Stimulated activated CD4-positive, alpha-beta T cell treated with anti-CD3 and anti-CD28 coated beads, Interleukin-1b, Interleukin-23, amount 100 ng/mL, for 4 hours (primary cell): ENCODE measurements at places on chromosomes 6 and 20.

DNA sequence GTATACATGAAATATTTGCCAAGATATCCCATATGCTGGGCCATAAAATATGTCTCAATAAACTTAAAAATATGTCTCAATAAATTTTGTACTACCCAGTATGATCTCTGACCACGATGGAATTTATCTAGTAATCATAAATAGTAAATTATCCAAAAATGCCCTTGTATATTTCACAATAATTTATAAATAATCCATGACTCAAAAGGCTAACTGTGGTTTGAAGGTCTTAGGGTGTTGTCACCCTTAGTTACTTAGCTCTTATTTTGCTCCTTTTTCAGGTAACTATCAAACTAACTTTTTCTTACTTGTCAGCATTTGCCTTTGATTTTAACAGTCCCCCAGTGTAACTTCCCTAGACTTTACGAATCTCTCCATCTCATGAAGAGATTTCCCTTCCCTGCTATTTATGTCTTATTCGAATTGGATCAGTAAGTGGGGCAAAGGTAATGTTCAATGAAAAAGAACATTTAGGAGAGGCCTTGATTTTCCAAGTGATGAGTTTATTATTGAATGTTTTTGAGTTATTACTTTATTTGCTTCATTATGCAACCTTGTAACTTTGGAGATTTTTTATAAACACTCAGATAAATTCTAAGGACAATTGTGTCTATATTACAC lies 109.0 kb upstream of the THBS2 start:
- DNase-seq = no peak

DNA sequence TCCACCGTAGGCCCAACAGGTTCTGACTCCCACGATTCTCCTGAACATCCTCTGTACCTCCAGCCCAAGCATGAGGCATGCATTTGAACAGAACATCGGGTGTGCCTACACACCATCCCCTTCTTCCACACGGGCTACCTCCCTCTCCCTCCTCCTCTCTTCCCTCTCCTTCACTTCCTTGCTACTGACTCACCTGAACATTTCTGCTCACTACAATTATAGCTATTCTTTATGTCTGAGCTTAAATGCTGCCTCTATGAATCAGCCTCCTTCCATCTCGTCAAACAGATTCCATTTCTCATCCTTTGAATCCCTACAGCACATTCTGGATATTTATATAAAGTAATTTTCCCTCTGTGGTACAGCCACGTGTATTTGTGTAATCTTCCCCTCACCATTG lies 71.4 kb upstream of the MYLIP start:
- DNase-seq = no peak

- DNase-seq = no peak
Observed at GRCh38 chr6:167843023-167843422, 16.3 kb downstream of the AFDN start.

DNA sequence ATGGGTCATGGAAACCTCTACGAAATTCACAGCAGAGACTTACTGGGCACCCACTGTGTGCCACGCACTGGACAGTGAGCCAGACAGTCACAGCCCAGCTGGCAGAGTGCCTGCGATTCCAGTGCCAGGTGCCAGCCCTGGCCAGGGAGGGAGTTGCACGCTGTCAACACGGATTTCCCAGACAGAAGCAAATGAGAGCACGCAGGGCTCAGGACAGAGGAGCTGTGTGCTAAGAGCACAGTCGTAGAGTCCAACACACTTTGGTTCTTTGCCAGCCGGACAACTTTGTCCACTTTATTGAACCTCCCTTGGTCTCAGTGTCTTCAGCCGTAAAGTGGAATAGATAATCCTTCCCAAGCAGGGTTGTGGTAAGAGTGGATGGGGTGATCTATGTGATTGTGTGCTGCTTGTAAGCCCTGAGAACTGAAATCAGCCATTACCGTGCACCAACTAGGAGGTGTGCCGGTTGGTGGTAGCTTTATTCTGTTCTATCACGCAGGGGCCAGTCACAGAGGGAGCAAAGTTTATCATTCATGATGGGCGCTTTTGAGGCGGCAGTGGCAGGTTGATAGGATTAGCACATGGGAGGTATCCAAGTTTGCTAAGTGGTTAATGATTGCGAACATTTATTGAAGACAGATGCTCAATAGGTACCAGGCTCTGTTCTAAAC lies 40.6 kb downstream of the SIRPA start:
- no peak for DNase-seq

DNA sequence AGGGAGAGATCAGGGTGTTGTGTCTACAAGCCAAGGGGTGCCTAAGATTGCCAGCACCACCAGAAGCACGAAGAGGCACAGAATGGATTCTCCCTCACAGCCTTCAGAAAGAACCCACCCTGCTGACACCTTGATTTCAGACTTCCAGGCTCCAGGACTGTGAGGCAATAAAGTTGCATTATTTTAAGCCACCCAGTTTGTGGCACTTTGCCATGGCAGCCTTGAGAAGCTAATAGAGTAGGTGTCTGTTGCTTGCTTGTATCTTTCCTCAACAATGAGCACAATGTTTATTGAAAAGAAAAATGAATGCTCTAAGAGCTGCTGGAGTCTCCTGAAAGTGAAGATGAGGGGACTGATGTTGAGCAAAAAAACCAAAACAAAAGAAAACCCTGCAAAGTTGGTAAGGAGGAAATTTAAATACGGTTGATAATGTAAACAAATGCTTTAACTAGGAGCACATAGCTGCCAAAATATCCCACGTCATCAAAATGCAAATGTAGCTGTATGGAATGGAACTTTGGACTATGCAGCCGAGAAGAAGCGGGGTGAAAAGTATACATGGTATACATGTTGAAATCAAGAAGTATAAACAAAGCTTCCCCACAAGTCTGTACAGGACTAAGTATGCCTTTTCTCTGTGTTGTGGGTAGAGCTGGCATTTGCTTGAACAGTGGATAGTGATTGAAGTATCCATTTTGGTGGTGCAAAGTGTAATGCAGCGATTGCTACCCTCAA lies 8.0 kb downstream of the IL20RA start:
- no peak for DNase-seq

DNA sequence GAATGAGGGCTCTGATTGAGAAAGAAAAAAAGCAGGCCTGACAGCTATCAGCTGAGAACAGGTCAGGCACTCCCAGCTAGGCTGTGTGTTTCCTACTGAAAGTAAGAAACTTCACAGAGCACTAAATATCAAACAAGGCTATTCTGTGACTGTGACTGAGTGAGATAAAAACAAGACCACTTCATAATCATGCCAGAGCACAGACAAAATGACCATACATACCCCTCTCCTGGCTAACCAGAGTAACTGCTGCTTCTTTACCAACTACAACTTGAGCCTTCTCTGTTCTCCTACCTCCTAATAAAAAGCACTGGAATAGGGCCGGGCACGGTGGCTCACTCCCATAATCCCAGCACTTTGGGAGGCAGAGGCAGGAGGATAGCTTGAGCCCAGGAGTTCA lies 6.8 kb upstream of the BTN1A1 start:
- no peak for DNase-seq
